ENCODE measurements at places on chromosomes 12 and 14.

DNA sequence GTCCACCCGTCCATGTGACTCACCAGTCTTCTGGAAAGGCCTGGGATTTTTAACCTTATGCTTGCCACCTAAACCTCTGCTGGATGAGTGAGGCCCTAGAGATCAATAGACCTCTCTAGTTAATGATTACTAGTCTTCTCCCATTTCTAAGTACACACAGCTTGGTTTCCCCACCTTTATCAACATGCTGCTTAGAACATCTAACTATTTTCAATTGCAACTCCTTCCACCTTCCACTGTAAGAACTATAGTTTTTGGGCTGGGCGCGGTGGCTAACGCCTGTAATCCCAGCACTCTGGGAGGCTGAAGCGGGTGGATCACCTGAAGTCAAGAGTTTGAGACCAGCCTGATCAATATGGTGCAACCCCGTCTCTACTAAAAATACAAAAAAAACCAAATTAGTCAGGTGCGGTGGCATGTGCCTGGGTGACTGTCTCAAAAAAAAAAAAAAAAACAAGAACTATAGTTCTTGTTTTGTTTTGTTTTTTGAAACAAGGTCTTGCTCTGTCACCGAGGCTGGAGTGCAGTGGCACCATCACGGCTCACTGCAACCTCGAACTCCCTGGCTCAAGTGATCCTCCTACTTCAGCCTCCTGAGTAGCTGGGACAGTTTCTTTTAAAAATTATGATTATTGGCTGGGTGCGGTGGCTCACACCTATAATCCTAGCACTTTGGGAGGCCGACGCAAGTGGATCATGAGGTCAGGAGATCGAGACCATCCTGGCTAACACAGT, 18.7 kb upstream of the MDM2 start:
- DNase-seq = no peak

DNA sequence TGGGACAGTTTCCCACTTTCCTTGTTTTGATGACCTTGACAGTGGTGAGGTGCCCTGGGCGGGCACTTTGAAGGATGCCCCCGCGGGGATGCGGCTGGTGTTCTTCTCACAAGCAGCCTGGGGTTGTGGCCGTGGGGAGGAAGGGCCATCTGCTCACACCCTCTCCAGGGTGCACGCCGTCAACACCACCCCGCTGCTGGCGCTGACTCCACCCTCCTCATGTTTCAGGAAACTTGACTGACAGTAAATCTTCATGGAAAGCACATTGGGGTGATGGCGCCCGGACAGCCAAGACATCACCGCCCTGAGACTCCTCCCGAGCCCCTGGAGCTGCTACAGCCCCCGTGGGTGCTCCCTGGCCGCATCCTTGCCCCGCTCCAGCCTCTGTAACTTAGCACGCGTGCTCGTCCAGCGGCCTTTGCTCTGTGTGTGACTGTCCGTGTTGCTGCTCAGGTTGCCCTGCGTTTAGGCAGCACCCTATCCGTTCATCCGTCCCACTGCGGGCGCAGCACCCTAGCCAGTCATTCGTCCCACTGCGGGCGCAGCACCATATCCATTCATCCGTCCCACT, 150.2 kb upstream of the C14orf180 start:
- DNase-seq = no peak

DNA sequence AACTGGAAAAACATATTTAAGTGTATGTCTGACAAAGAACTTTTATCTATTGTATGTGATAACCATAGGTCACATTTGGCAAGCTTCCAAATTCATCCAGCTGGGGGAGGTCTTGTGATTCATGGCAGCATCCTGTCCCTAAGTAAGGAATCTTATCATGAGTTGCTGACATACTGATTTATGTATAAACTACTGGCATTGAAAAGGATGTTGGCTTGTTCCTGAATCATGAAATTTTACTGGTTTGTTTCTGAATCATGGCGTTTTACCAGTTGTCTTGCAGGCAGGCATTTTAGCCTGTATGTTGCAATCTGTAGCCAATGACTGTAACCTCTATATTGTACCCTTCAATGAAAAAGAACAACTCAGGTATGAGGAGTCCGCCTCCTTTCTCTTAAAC, 244.8 kb downstream of the IPO8 start:
- peak; percentile 72 for DNase-seq

- DNase-seq = no peak
These were observed 8.2 kb upstream of the BCL11B start for GRCh38 chr14:99280066-99280731.

- no peak for DNase-seq
These were observed 46.5 kb downstream of the FNTB start for GRCh38 chr14:65033181-65033580.

DNA sequence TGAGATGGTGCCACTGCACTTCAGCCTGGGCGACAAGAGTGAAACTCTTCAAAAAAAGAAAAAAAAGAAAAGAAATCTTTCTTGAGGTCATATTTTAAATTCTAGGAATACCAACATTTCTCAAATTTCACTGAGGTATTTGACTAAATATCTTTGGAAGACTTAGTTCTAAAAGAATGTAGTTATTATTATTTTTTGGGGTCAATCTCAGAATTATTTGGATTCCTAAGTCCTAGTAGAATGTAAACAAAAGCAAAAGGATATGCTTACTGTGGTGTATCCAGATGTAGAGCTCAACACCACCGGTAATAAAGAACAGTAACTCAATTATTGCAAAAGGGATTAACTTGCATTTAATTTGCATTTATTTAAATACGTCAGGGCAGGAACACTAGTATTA, 25.0 kb downstream of the PRICKLE1 start:
- DNase-seq = no peak

GRCh38 chr14:35369701-35370191, 34.8 kb downstream of the NFKBIA start:
- DNase-seq = peak; percentile 74

- no peak for DNase-seq
These were observed 762 bp downstream of the RABGGTA start for GRCh38 chr14:24270537-24271133.

DNA sequence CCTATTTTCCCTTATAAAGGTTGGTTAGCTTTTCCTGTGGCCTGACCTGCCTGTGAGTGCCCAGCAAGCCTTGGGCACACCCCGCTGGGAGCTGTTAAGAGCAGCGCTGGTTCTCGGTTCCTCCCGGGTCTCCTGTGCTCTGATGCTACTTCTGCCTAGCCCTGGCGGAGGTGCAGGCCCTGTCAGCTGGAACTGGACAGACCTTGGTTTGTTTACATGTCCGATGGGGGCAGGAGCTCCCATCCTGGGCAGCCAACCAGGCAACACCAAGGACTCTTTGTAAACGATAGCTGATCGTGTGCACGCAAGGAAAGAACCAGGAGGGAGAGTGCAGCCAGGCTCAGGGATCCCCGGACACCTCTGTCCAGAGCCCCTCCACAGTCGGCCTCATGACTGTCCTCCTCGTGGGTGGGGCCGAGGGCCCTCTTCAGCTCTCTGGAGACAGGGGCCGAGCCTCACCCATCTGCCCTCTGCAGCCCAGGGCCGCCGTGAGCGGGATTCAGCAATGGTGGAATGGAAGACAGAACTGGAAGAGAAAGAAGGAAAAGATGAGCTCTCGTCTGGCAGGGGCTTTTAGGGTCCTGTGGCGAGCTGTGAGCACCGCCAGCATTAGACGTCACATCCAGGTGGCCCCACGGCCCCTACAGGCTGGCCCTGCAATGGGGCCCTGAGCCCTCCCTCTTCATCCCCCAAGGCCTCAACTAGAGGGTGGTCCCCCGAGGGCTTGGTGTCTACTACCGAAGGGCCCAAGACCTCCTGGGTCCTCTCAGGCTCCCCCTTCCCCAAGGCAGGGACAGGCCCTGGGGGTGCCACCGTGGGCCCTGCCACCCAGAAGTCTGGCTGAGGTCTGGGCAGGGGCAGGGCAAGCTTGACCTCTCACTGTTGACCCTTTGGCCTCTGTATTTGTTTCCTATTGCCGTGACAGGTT, 12.3 kb downstream of the TNFAIP2 start:
- no peak for DNase-seq

- peak; percentile 60 for DNase-seq
These were observed 27.6 kb downstream of the BHLHE41 start for GRCh38 chr12:26097046-26097878.

DNA sequence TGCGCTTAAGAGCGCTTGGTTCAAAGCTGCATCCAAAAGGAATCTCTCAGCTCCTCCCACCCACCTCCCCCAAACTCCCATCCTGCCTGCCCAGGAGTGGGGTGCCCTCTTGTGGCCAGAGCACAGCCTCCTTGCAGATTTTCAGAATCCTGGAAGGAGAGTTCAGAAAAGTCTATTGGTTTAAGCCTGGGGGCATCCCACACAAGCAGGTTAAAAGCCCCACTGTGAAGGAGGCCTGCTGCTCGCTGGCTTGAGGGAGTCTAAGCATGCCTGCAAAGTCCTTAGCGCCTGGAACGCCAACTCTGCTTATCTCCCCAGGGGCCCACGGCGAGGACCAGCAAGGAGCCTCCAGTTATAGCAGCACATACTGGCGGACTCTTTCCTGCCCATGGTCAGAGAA, 297.1 kb downstream of the KSR2 start:
- DNase-seq = no peak

- peak; percentile 38 for DNase-seq
These were observed 24.3 kb upstream of the GLIPR1L2 start for GRCh38 chr12:75366629-75367028.

DNA sequence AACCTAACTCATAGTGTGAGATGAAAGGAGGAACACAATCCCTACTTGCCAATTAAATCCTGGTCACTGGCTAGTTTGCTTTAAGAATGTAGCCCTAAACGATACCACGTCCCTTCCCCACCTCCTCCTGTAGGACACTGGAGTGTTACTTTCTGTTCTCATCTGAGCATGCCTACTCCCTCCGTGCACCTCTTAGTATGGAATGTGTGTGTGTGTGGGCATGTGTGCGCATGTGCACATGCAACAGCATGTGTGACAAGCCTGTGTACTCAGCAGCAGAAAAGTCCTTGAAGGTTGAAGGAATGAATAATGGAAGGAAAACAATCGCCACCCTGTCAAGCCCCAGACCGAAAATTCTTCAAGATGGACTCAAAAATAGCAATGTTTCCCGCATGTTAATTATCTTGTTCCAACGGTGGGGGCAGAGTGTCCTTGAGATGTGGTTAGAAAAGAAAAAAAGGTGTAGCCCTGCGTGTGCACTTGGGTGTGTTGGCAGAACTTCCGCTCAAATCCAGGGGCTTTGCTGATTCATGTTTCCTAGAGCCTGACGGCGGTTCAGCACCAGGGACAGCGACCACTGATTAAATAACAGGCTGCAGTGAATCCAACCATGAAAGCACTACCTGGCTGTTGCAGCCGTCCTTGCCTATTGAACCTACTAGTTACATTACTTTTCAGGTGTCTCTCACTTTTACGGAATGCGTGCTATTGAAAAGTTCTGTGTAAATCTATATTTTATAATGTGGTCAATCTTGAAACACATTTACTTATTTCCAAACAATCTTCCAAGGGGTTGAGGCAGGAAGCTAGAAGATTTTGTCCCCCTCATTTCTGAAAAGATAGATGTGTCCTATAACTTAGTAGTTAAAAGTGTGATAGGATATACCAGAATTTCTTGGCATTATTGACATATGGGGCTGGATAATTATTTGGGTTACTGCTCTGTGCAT, 79.8 kb downstream of the SRRM4 start:
- DNase-seq = peak; percentile 58

DNA sequence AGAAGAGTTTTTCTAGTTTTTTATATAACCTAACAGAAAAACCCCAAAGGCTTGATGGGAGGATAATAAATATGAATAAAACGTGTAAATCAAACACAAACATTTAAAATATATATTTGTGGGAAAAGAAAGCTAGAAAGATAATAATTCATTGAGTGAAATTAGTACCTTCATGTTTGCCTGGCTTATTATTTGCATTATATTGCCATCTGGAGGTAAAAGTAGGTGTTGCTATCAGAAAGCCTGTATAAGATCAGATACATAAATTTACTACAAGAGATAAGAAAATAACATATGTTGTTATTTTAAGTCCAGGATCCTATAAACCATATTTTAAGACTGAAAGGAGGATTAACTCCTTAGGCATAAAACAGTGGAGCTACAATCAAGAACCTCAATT, 77.7 kb downstream of the NTS start:
- peak; percentile 13 for DNase-seq

GRCh38 chr14:88005978-88006851, 1.3 kb downstream of the GPR65 start:
- DNase-seq = peak; percentile 15

DNA sequence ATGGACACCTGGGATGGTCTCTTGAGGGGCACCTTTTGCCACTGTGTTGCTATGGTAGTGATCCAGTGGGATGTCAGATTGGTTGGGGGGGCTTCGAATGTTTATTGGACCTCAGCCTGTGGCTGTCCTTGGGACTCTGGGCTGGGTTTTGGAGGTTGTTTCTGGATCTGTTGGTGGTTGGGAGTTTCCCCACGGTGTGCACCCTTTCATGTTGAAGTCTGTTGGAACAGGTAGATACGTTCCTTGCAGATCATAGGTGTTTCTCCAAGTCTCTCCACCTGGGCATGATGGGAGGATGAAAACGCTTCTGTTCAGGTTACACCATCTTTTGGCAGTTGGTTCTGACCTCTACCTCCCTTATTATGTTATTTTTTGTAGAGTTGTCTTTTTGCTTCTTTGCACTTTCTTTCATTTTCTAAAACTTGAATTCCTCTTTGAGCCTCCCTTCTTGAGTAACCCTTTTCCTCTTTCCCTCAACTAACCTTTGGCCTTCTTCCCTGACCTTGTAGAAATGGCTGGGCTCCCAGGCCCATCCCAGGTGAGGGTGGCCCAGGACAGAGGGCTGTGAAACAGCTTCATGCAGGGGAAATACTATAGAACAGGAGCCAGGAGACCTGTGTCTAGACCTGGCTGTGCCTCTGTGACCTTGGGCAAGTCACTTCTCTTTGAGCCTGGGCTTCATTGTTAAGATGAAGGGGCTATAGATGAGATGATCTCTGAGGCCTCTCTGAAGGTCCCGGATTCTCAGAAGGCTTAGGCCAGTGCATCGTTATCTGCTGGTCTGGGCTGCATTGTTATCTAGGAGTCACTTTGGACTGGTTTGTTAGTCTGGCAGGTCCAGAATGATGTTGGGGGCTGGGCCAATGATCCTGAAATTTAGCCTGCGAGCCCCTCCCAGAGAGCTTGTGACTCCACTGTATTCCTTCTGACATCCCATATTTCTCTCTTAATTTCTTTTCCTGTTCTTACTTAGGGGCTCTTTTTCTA, 2.0 kb downstream of the ATN1 start:
- DNase-seq = no peak

GRCh38 chr12:76219806-76220205, 128.4 kb downstream of the BBS10 start:
- peak; percentile 47 for DNase-seq

DNA sequence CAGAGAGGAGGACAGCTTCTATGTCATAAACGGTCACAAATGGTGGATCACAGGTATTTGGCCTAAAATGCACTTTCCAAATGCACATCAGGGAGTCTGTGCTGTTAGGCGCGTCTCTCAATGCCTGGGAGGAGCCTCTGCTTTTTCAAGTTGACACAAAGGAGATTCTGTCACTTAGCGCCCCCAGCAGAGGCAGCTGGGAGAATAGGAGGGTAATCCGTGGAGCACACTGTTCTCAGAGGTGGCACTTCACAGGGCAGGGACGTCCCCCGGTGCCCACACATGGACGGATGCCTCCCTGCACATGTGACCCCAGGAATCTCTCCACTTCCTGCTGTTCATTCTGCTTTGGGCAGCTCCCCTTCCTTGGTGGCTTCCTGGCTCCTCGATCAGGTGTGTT, 19.4 kb upstream of the ALDH2 start:
- no peak for DNase-seq

GRCh38 chr14:55766071-55766470, 186.1 kb downstream of the KTN1 start:
- no peak for DNase-seq
